Fibroblast of villous mesenchyme (primary cell): ENCODE measurements at places on chromosomes 1 and 21.

DNA sequence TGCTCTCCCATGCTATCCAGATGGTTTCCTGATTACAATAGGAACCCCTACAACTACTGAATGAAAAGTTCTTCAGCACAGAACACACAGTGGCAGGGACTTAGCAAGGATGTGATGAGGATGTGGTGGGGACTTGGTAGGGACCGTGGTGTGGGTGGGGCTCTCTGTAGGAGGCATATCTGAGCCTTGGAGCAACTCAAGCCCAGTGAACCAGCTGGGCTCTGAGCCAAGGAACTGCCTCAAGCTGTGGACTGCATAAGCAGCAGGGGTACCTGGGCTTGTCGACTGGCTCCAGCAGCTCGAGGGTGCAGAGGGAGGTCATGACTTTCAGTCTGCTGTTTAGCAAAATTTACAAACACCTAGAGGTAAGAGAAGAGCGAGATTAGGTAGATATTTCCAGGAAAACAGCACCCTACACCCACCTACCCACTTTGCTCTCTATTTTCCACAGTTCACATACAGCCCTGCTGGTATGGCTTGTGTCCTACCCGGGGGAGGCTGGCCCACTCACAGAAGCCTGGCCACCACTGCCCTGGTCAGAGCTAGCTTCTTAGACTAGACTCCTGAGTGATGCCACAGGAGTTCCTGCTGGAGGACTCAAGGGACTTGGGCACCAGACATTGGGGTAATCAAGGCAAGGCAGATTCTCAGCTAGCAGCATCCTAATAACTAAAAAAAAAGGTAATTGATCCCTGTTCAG, 86.8 kb upstream of the GCLM start:
- no peak for DNase-seq

DNA sequence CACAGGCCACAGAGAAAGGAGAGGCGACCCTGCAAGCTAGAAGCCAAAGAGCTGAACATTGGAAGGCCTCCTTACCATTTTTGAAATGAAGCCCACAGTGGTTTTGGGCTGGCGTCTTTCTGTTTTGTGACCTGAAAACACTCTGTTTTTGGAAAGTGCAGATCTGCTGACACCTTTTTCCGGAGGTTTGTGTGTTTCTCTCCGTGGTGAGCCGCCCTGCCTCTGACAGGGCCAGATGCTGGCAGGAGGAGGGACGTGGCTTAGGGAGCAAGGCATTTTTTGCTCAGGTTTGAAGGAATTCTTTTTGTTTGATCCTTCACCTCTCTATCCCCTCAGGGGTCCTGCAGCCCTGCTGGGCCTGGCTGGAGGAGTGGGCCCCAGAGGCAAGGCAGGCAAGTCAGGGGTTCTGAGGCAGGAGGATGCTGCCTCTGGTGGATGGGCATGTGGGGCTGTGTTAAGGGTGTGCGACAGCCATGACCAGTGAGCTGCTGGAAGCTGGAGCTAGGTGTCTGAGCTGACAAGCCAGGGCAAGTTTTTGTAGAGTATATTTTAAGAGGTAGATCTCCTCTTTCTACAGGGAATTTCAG, 133.8 kb downstream of the CAMTA1 start:
- DNase-seq = no peak

- no peak for DNase-seq
Measured at GRCh38 chr1:246271516-246271915, 235.6 kb downstream of the SMYD3 start.

- DNase-seq = no peak
Measured at GRCh38 chr1:99049745-99050144, 45.1 kb upstream of the PLPPR5 start.

GRCh38 chr1:107782217-107782845, 182.6 kb downstream of the VAV3 start:
- DNase-seq = peak; percentile 65

DNA sequence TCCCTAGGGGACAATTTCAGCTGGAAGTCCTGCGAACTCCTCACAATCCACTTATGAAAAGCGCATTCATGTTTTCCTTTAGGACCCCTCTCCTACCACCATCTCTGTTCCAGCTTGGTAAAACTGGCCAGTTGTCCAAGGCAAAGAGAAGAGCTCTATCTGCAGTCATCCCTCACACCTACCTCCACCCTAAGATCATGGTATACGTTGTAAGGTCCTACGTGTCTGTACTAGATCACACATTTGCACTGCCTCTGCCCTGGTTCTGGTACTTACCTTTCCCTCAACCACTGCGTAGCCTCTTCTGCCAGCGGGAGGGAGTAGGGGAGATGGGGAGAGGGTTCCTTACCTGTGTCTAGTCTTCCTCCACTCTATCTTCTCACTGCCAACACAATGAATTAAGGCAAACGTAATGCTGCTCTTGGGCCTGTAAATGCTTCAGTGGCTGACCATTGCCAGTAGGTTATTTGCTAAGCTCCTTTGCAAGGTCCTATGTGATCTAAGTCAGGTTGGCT, 739 bp upstream of the NUP133 start:
- no peak for DNase-seq

DNA sequence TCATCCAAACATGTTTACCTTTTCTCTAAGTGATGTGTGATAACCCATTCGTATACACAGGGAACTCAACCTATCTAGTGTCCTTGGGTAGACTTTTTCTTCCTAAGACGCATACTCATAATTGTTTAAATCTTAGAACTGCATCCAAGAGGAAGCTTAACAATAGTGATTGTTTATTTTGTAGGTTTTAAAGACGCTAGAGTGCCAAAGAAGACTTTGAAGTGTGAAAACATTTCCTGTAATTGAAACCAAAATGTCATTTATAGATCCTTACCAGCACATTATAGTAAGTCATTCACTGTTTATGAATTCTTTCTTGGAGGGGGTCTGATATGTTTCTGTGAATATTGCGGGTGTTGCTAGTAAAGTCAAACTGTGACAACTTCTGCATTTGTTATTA, 25.4 kb downstream of the PLA2G4A start:
- DNase-seq = no peak

- no peak for DNase-seq
Measured at GRCh38 chr1:193222056-193222615, 35.7 kb upstream of the B3GALT2 start.

DNA sequence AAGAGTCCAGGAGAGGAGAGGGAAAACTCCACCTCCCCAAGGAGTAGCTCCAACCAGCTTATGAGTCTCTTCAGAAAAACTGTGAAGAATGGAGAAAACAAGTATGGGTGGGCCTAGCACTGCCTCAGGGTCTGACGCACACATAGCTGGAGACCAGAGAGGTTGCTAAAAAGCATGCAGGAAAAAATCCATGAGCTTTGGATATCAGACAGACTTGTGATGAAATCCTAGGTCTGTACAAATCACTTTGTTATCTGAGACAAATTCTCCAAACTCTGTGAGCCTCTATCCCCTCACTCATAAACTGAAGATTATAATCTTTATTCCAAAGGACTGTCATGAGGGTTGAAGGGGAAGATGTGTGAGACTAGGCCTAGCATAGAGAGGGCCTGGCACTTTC, 141.5 kb upstream of the FGGY start:
- DNase-seq = peak; percentile 82

- DNase-seq = no peak
Measured at GRCh38 chr1:231618609-231619256, 7.9 kb upstream of the DISC1 start.

DNA sequence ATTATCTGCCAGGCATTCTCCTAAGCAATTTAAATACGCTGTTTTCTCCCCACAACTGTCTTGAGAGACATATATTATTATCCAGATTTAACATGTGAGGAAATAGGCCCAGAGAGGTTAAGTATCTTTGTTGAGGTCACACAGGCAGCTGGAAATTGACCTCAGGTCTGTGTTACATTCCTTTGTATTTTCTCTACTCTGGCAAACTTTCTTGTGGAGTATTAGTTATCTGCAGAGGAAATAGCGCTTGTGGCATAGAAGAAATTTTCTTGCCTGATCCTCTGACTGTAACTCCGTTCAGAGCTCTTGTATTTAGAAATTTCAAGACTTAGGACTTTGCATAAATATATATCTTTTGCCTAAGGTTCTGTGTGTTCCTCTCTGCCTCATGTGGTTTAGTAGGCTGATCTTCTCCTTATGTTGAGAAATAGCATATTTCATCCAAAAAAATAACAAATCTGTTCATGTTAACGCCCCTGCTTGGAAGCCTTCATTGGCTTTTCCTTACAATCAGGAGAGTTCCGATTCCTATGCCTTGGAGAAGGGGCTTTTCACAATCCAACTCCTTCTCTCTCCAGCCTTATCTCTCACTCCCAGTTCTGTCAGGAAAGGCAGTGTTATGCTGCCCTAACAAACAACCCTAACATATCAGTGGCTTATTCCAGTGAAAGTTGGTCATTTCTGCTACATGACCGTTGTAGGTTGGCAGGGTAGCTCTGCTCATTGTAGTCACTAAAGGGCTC, 2.5 kb upstream of the JUN start:
- peak; percentile 93 for DNase-seq

GRCh38 chr1:15477646-15478212, 1.8 kb downstream of the CELA2B start:
- no peak for DNase-seq

GRCh38 chr1:66648901-66649595, 103.2 kb upstream of the DYNLT5 start:
- no peak for DNase-seq

GRCh38 chr21:44778499-44778911, 23.1 kb downstream of the UBE2G2 start:
- DNase-seq = no peak

DNA sequence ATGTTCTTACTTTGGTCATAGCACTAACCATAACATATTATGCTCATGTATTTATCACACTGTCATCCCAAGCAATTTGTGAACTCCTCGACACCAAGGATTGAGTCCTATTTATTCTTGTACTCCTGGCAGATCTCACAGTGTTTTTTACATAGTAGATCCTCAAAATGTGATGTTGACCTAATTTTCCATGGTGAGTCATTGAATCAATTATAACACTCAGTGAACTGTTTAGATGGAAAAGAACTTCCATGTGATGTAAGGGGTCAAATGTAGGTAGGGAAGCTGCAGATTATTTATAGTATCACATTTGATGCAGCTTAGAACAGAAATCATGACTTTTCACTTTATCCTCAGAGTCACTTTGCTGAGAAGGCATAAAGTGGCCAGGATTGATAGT, 281.9 kb upstream of the ADAMTS5 start:
- peak; percentile 29 for DNase-seq

- no peak for DNase-seq
Measured at GRCh38 chr1:8297245-8297644, 20.7 kb upstream of the SLC45A1 start.

- DNase-seq = peak; percentile 50
Measured at GRCh38 chr1:19439464-19440171, 45.7 kb downstream of the CAPZB start.

DNA sequence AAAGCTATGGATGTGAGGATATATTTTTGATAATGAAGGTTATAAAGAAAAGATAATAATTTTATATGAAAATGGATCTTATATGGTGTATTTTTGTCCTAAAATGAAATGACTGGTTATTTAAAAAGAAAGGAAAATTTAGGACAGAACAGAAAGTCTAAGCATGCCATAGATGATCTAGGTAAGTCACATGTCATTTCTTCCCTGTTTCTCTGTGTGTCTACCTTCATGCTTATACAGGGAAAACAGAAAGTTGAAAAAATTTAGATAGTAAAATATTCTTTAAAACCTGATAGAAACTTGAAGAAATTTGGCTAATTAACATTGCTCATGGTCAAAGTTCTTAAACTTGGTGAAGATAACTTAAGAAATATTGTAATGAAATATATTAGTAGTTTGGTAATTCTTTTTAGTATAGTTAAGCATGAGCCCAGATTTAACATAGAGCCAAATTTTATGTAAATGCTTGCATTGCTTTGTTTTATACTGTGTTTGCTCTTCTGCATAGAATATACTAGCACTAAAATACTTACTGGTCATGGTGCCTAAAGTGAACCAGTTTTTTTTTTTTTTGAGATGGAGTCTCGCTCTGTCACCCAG, 12.4 kb upstream of the GBP4 start:
- no peak for DNase-seq

GRCh38 chr1:169202791-169203665, 96.5 kb downstream of the ATP1B1 start:
- no peak for DNase-seq

DNA sequence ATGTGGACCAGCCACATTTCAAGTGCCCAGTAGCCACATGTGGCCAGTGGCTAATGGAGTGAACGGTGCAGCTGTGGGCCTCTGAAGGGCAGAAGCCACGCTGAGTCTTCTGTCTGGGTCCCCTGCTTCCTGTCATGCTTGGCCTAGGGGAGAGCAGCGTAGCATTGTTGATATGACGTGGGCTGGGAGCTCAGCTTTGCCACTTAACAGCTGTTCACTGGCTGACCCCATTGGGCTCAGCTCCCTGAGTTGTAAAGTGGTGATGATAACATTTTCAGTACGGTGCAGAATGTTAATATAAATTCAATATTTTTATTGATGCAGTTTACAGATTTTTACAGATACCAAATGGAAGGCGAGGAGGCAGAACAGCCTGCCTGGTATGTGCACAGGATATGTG, 4.5 kb downstream of the PODN start:
- DNase-seq = peak; percentile 51

GRCh38 chr1:178509414-178510007, 3.4 kb upstream of the TEX35 start:
- DNase-seq = no peak

GRCh38 chr1:115218699-115219098, 119.3 kb downstream of the NGF start:
- DNase-seq = no peak

DNA sequence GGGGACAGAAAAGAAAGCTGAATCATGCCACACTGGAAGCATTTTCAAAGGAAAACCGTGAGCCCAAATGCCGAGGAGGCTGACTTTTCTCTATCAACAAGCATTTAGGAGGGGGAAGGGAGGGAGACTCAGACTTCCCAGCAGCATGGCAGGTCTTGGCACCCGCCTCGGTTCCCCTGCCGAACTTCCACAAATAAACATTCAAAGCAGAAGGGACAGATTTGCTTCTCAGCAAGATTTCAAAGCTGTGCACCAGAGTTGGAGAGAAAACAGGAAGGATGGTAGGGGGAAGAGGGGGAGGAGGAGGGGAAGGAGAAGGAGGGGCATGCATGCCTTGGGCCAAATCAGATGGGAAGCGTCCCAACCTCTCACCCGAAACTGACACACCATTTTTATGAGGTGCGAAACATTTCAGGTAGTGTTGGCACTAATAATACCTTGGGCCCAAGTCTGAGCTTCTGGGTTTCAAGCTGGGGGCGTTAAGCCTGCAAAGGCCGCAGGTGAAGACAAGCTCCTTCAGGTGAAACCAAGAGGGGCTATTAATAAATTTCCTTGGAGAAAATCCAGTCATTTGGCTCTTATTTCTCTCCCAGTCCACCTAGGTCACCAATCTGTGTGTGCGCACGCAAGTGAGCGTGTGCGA, 26.4 kb downstream of the ABCA4 start:
- no peak for DNase-seq

DNA sequence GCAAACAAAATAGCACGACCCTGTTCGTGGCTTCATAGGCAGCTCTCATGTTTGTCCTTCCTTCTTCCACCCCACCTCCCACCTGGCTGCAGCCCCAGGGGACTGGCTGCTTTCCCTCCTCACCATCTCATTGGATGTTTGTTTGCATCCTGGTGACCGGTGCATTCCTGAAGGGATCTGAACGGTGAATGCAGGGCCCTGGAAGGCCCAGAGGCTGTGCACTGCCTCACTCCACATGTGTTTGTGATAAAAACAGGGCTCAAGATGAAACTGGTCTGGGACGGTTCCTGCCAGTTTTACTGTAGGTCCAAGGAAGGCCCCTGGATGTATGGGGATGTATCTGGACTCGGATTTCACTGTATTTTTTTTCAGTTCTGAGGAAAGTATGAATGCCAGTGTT, 42.8 kb downstream of the CNN3 start:
- DNase-seq = peak; percentile 68

GRCh38 chr1:167800251-167800650, 78.5 kb downstream of the MPZL1 start:
- DNase-seq = no peak

GRCh38 chr1:12001249-12001917, 17.9 kb upstream of the MIIP start:
- peak; percentile 76 for DNase-seq
